ENCODE measurements at places on chromosomes 16 and 17.

DNA sequence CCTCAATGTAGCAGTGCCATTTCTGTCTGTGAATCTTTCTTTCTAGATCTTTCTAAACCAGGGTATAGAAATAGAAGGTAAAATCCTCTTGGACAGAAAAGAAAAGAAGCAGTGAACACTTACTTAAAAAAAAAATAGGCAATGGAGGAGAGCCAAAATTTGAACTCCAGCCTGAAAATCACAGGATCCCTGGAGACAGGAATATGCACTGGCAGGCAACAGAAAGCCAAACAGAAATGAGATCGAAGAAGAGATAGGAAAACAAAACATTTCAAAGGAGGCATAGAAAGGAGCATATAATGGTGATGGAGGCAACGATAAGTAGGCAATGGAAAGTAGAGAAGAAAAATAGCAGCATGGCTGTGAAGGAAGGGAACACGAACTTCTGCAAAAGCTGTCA is 253.7 kb upstream of the HSBP1 start:
- H3K27me3 ChIP-seq = no peaks in the 10 kb centered on the region
- DNase-seq = no peak
- no peak overlapping the region for H3K27ac ChIP-seq

DNA sequence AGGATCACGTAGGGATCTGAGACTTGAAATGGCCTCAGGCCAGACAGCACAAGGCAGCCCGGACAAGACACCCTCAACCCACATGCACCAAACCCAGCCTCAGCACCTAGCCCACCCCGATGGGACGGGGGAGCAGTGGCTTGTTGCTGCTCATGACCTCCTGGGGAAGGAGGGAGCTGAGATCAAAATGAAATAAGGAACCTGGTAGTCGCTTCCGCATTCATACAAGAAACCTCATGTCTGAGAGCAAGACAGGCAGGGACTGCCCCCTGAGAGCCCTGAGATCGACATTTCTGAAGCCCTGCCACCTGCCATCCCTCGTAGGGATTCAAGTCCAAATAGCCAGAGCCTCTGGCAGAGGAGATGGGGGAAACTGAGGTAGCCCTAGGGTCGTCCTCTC is 5.7 kb upstream of the CEP131 start:
- H3K27ac ChIP-seq = no peak overlapping the region
- H3K36me3 ChIP-seq = peaks cover 12% of the 10 kb centered on the region
- no peak for DNase-seq
- peaks cover 7% of the 10 kb centered on the region for H3K4me1 ChIP-seq

DNA sequence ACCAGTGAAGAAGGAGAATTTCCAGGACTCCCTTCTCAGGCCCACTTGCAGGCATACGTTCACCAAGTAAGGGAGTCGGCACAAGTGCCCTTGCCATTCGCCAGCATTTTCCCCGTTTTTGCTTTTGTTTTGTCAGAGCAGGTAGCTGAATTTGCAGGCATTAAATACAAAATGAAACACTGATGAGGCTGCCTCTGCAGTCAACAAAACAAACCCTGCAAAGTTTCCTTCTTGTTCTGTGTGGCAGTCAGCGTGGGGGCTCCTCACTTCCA is 7.8 kb downstream of the GLOD4 start:
- H3K27ac ChIP-seq = no peak overlapping the region
- peaks cover 15% of the 10 kb centered on the region for H3K4me1 ChIP-seq
- no peak for DNase-seq
- no peaks in the 10 kb centered on the region for H3K27me3 ChIP-seq
- peaks cover 53% of the 10 kb centered on the region for H3K36me3 ChIP-seq

GRCh38 chr17:56629531-56630075 is 36.1 kb downstream of the NOG start:
- H3K4me1 ChIP-seq = peaks cover 4% of the 10 kb centered on the region
- peak; percentile 21 for DNase-seq
- no peak overlapping the region for H3K4me3 ChIP-seq
- H3K27ac ChIP-seq = no peak overlapping the region
- H3K36me3 ChIP-seq = no peaks in the 10 kb centered on the region
- H3K27me3 ChIP-seq = no peaks in the 10 kb centered on the region

DNA sequence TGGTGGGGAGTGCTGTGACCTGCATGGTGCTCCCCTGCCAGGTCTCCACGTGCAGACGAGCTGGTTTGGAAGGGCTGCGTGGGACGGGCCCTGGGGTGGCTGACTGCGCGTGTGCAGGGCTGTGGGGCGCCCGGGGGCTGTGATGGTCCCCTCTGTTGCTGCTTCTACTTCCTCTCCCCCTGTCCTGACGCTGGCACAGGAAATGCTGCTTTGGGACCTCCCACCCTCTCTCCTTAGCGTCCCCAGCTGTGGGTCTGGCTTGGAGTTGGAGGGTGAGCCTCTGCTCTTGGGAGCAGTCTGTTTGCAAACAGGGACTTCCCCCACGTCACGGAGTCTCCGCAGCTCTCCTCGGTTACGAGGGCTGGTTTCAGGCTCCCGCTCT is 35.2 kb downstream of the TSC2 start:
- no peak for DNase-seq
- no peak overlapping the region for H3K27ac ChIP-seq
- no peaks in the 10 kb centered on the region for H3K36me3 ChIP-seq
- H3K27me3 ChIP-seq = no peaks in the 10 kb centered on the region

GRCh38 chr16:17392127-17392856 is 78.5 kb downstream of the XYLT1 start:
- no peak overlapping the region for H3K4me3 ChIP-seq
- peaks cover 21% of the 10 kb centered on the region for H3K4me1 ChIP-seq
- no peak for DNase-seq
- no peaks in the 10 kb centered on the region for H3K36me3 ChIP-seq
- no peak overlapping the region for H3K27ac ChIP-seq

All from activated naive CD4-positive, alpha-beta T cell treated with anti-CD3 and anti-CD28 coated beads for 36 hours (primary cell).